ENCODE measurements at places on chromosomes 1 and 21.

DNA sequence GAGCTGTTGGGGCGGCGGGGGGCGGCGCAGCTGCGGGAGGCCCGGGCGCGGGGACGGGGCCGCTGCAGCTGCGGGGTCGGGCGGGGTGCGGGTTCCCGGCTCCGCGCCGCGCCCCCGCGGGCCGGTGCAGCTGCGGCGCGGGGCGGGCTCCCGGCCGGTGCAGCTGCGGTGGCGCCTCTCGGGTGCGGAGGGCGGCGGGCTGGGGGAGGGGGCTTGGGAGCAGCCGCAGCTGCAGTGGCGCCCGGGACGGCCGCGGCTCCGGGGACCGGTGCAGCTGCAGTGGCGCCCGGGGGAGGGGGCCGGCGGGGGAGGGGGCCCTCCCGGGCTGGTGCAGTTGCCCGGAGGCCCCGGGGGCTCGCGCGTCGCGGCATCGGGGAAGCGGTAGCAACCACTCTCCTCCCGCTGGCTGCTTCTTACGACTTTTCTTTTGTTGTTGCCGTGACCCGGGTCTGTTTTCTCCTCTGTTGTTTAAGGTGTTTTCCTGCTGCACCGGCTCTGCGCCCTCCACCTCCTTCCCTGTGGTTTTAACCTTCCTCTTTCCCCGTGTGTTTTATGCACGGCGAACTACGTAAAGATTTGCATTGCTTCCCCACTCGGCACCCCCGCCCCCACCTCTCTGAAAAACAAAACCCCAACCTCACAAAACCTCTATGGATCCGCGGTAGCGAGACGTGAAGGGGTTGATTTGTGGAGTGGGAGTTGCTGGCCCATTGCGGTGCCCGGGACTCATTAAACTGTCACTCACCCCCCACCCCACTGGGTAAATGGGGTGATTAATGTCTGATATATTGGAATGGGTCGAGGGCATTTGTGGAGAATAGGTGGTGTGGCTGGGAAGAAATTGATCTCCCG lies 1.7 kb upstream of the ZBTB18 start:
- DNase-seq: peak; percentile 45

GRCh38 chr1:162405800-162406199 lies 6.1 kb downstream of the SH2D1B start:
- DNase-seq: no peak

GRCh38 chr1:111511370-111511769 lies 7.9 kb upstream of the ADORA3 start:
- DNase-seq: no peak

- DNase-seq: no peak
These were observed 57.0 kb downstream of the PTP4A2 start for GRCh38 chr1:31880957-31881687.

- no peak for DNase-seq
These were observed 26.2 kb downstream of the ARHGEF10L start for GRCh38 chr1:17565461-17566252.

DNA sequence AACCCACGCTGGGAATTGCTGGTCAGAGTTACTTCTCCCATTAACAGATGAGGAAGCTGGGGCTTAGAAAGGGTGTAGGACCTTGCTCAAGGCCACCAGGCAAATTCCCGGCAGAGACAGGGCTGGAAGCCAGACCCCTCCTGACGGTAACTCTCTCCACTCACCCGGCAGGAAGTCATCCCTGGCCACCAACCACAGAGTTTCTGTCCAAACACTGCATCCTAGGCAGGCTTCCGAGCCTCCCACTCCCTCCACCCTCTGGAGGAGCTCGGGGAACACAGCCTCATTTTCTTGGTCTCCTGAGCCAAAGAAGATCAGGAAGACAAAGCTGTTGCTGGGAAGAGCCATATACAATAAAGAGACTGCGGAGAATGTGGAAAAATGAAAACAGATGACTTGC lies 25.0 kb upstream of the ZNF436 start:
- no peak for DNase-seq

DNA sequence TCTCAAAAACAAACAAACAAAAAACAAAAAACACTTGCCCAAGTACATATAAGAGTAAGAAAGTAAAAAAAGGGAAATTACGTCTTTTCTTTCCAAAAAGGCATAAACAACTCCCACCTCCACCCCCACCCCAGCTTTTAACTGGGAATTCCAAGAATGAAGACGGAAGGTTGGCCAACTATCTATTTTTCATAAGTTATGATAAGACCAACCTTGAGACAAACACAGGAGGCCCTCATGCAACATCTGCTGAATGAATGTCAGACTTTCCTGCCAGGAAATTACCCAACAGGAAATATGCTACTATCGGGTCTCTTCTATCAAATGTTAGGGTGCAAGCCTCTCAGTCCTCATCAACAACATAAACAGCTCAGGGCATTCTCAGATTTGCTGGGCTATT lies 1.9 kb downstream of the BSDC1 start:
- DNase-seq: no peak

DNA sequence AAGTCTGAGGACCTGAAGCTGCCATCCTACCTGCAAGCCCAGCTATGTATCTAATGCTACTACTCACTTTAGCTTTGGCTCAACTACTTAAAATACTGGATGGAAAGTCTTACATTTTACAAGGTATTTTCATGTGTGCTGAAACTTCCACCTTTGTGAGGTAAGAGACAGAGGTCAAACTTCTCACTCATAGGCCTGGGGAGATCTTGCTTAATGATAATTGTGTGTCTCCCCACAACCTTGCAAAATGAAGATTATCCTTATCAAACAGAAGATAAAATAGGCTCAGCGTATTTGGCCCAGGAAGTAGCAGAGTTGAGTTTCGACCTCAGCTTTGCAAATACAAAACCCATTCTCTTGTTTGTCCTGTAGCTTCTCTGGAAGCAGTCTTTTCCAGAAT lies 63.7 kb downstream of the CENPF start:
- no peak for DNase-seq

DNA sequence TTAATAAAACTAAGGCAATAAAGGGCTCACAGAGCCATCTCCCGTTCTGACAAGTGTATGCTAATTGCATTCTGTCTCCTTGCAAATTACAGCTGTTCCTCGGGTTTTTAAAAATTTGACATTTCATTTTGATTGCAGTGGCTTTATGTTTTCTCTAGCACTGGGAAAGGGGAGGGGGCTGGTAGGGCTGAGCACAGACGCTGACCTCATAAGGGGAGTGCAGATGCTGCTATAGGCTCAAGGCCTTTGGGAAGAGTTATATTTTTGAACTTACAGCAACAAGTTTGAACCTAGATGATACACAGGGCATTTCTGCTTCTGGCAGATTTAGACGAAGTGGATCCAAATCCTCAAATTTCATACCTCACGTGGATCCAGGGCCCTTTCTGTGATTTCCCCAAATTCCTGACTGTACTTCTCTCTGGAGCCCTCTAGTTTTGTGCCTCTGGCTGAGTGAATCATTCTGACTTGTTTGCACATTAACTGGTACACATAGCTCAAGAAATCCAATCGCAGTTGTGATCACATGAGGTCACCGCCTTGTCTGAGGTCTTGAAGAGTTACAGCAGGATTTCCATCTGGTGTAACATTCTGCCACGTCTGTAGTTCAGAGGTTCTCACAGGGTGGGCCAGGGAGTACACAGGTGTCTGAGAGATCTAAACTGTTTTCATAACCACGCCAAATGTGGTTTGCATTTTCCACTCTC lies 230.3 kb downstream of the C1orf94 start:
- no peak for DNase-seq

- peak; percentile 85 for DNase-seq
These were observed at the start of gene DUSP10 for GRCh38 chr1:221741703-221742554. TSS of gene DUSP10 (minus strand) at chr1:221742089. CDS start at chr1:221739744, 2,345 bp downstream.

DNA sequence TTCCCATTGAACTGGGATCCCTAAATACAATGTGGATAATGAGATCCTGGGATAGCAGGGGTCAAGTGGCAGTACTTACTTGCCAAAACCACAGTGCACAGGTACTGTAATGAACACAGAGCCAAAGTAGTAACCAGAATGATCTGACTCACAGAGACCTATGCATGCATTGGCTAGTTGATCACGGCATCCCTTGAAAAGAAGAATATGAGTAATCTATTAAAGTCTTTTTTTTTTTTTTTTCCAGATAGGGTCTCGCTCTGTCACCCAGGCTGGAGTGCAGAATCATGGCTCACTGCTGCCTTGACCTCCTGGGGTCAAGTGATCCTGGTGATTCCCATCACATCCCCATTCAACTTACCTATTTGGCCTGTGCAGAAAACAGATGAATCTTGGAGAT lies 29.4 kb upstream of the EIF4G3 start:
- DNase-seq: no peak

DNA sequence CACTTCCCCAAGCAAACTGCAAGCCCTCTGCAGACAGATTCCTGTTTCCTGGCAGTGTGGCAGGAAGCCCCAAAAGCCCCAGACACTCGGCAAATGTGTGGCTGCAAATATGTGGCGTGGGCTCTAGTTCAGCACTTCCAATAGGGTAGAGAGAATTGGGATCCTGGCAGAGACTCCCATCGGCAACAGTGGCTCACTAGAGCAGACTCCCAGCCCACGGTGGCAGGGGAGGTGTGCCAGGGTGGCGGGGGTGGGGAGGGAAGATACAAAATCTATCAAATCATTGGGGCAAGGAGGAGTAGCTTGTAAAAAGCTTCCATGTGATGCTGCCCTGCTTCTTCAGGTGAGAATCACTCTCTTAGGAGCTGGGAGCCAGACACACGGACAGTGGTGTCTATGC lies 25.9 kb downstream of the COL16A1 start:
- no peak for DNase-seq

DNA sequence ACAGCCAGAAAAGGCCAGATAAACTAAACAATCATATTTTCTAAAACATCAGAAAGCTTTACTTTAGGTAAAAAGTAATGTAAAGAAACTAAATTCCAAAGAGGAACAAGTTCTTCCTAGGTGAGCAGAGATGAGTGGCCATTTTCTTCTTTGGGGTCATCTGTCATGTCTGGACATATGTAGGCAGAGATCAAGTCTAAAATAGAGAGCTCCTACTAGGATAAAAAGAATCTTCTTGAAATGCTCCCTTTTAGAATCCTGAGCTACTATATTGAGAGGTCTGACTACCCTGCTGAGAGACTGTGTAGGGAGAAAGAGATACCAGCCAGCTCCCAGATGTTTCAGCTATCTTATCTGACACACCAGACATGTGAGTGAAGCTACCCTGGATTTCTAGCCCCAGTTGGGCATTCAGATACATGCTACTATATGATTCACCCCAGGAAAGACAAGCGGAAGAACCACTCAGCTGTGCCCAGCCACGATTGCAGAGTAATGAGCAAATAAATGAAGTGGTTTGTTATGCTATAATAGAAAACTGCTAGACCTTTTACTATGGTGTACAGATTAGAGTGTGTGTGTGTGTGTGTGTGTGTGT lies 80.1 kb downstream of the TTLL7 start:
- DNase-seq: no peak

DNA sequence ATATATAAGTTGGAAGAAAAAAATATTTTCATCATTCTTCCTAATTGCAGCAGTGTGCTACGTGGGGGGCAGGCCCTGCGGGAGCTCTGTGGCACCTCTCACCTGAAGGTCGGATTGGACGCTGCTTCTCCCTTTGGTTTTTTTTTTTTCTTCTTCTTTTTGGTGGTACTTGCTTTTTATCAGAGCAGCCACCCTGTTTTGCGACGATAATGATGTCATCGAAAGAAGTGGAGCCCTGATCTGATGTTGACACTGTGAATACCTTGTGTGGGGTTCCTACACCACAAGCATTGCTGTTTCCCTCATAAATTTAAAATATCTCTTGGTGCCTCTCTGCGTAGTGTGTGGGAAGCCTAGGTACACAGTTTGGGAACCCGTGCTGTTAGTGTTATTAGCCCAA lies 5.5 kb downstream of the TRAPPC10 start:
- no peak for DNase-seq

GRCh38 chr1:62991152-62991551 lies 207.2 kb downstream of the ATG4C start:
- no peak for DNase-seq

DNA sequence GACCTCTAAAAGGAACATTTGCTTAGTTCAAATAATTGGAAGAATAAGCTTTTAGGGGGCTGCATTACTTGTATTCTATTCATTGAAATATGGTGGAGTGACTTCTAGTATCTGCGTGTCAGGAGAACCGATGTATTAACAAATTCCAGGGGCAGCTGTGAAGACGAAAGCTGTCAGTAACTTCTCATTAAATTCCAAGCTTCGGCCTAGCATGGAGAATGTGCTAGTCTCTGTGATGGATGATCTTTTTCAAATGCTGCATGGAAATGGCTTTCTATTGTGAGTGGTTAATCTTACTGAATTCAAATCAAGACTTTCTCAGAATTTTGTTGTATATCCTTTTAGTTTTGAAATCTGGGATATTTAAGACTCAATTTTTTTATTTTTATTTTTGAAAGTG lies 429.9 kb downstream of the ADGRL2 start:
- DNase-seq: no peak

- no peak for DNase-seq
These were observed 68.4 kb upstream of the TINAGL1 start for GRCh38 chr1:31507676-31508530.

GRCh38 chr1:244431166-244431565 lies 20.5 kb downstream of the ADSS2 start:
- DNase-seq: no peak

Data from activated gamma-delta T cell (primary cell).